ENCODE measurements at places on chromosomes 2 and 18.

GRCh38 chr2:130884013-130884412 is 47.3 kb downstream of the ARHGEF4 start:
- H3K4me1 ChIP-seq, result no peaks in the 10 kb centered on the region
- no peak overlapping the region for H3K27ac ChIP-seq
- H3K4me3 ChIP-seq, result no peak overlapping the region
- ATAC-seq, result no peak
- peaks cover 23% of the 10 kb centered on the region for H3K27me3 ChIP-seq

DNA sequence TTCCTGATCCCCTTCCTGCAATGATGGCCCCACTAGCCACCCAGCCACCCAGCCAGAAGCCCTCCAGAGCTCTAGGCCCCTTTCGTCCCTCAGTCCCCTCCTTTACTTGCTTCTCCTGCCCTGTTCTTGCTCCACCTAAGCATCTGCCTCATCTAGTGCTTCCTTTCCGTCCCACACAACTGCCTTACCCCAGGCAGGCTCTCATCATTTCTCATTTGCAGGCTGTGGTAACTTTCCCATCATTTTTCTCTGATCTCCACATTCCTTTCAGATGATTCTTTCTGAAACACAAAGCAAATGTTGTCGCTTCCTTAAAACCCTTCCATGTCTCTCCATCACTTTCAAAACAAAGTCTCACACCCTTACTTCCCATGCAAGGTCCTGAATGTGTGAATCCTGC is 459.8 kb downstream of the METTL4 start:
- H3K27ac ChIP-seq, result no peak overlapping the region
- ATAC-seq, result no peak

- peaks cover 12% of the 10 kb centered on the region for H3K4me1 ChIP-seq
- H3K36me3 ChIP-seq, result no peaks in the 10 kb centered on the region
- H3K27ac ChIP-seq, result no peak overlapping the region
- no peak overlapping the region for H3K4me3 ChIP-seq
Observed at GRCh38 chr2:206557321-206557720, 85.0 kb upstream of the FAM237A start.

GRCh38 chr18:45667056-45667736 is 51.9 kb downstream of the SLC14A2 start:
- H3K27me3 ChIP-seq, result no peaks in the 10 kb centered on the region
- H3K27ac ChIP-seq, result no peak overlapping the region
- ATAC-seq, result no peak
- no peak overlapping the region for H3K4me3 ChIP-seq

GRCh38 chr2:219517954-219518778 is 3.9 kb downstream of the ASIC4 start:
- no peaks in the 10 kb centered on the region for H3K36me3 ChIP-seq
- H3K27me3 ChIP-seq, result peaks cover 49% of the 10 kb centered on the region
- H3K4me1 ChIP-seq, result no peaks in the 10 kb centered on the region
- no peak for ATAC-seq
- no peak overlapping the region for H3K27ac ChIP-seq
- H3K4me3 ChIP-seq, result no peak overlapping the region

- no peaks in the 10 kb centered on the region for H3K27me3 ChIP-seq
- no peak overlapping the region for H3K27ac ChIP-seq
- no peaks in the 10 kb centered on the region for H3K36me3 ChIP-seq
- H3K4me1 ChIP-seq, result no peaks in the 10 kb centered on the region
Observed at GRCh38 chr18:10314066-10314465, 140.4 kb upstream of the APCDD1 start.

GRCh38 chr2:20093263-20094141 is 42.1 kb upstream of the LAPTM4A start:
- H3K27ac ChIP-seq, result no peak overlapping the region
- no peaks in the 10 kb centered on the region for H3K36me3 ChIP-seq
- no peak for ATAC-seq
- H3K27me3 ChIP-seq, result peaks cover 4% of the 10 kb centered on the region
- no peak overlapping the region for H3K4me3 ChIP-seq
- H3K4me1 ChIP-seq, result peaks cover 7% of the 10 kb centered on the region

DNA sequence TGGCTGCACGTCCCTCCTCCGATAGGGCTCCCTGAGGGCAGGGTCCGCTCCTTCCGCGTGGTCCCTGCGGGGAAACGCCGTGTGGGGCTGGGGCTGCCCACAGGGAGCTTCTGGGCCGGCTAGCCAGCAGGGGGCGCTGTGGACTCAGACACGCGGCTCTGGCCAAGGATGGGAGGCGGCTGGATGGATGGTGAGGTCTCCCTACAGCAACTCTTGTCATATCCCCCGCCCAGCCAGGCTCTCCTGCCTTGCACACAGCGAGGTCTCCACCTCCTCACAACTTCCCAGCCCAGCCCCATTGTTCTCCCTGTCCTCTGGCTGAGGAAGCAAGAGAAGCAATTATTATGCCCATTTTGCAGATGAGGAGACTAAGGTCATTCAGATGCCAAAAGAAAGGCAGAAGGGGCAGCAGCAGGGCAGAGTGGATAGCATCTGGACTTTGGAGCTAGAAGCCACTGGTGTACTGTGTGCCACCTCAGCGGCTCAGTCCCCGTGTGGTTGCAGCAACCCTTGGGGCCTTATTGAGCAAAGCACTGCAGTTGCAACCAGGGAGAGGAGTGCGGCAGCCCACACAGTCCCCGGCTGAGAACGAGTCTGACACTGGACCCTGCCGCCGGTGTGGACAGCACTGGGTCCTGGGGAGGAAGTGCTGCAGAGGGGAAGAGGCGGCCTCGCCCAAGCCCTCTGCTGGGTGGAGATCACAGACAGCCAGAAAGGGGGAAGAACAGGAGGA is 99.0 kb downstream of the ZFP36L2 start:
- peak; percentile 40 for ATAC-seq
- peaks cover 30% of the 10 kb centered on the region for H3K4me1 ChIP-seq
- peak overlapping the region; percentile 48 for H3K27ac ChIP-seq
- no peaks in the 10 kb centered on the region for H3K36me3 ChIP-seq

DNA sequence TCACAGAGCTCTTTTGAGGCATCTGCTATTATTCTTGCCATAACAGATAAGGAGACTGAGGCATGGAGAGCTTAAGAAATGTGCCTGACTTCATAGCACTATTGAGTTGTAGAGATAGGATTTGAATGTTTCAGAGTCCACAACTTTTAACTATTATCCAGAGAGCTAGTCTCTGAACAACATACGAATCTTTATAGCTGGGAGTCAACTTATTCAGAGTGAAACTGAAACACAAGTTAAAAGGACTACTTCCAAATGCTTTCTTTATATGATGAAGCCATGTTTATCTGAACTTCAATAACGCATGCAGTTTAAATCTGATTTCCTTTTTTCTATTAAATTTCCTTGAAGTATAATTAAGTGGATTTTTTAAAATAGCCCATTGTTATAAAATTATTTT is 268.8 kb downstream of the IKZF2 start:
- no peaks in the 10 kb centered on the region for H3K4me1 ChIP-seq
- ATAC-seq, result no peak

- no peak for ATAC-seq
- H3K4me1 ChIP-seq, result peaks cover 8% of the 10 kb centered on the region
- H3K27ac ChIP-seq, result no peak overlapping the region
- H3K4me3 ChIP-seq, result no peak overlapping the region
Observed at GRCh38 chr2:17591846-17592245, 51.4 kb downstream of the VSNL1 start.

GRCh38 chr2:18934886-18935285 is 345.5 kb upstream of the NT5C1B start:
- no peaks in the 10 kb centered on the region for H3K27me3 ChIP-seq
- no peaks in the 10 kb centered on the region for H3K4me1 ChIP-seq
- no peaks in the 10 kb centered on the region for H3K36me3 ChIP-seq

DNA sequence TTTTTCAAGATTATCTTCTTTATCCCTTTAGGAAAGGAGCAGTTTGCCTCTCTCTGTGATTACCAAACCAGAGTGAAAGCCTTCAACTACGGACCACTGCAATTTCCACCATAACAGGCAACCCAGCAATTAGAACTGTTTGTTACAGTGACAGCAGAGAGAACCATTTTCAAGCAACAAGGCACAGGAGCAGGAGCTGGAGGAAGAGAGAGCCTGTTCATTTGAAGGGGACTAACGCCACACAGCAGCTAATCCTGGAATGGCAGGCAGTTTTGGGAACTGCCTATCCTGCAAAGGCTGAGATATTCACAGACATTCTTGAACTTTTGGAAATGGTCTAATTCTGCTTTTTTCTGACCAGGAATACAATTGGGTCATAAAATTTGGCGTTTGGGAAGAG is 1541.9 kb upstream of the PIK3C3 start:
- no peak overlapping the region for H3K4me3 ChIP-seq
- H3K4me1 ChIP-seq, result no peaks in the 10 kb centered on the region
- H3K27ac ChIP-seq, result no peak overlapping the region
- ATAC-seq, result no peak

- H3K27me3 ChIP-seq, result peaks cover 12% of the 10 kb centered on the region
- no peak overlapping the region for H3K4me3 ChIP-seq
- ATAC-seq, result no peak
- no peaks in the 10 kb centered on the region for H3K36me3 ChIP-seq
Observed at GRCh38 chr2:236872015-236872414, 213.7 kb upstream of the COPS8 start.

DNA sequence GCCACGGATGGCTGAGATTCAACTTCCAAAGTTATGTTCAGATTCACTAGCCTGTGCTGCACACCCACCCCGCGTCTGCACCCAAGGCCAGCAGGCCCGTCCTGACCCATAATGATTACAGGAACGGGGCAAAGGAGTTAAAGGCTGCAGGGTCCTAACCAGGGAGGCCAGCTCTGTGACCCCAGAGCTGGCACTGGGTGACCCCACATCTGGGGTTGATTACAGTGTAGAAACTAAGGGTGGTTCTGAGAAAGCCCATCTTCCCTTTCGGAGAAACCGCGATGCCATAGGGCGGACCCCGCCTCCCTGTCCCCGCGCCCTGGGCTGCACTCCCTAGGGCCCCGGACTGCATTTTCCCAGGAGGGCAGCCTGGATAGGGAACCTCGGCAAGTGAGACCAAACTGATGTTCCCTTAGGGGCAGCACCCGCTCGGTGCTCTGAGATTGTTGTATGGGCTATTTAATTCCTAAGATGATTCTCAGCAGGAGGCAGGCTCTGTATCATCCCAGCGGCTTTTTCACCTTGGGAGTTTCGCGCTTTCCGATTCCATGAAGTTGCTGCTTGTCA is 2.2 kb upstream of the GPR148 start:
- H3K27ac ChIP-seq, result no peak overlapping the region
- H3K4me3 ChIP-seq, result peak overlapping the region; percentile 41
- H3K4me1 ChIP-seq, result peaks cover 22% of the 10 kb centered on the region

GRCh38 chr2:44716131-44716530 is 225.4 kb upstream of the SIX3 start:
- H3K36me3 ChIP-seq, result no peaks in the 10 kb centered on the region
- no peak overlapping the region for H3K27ac ChIP-seq
- H3K4me1 ChIP-seq, result no peaks in the 10 kb centered on the region
- no peaks in the 10 kb centered on the region for H3K27me3 ChIP-seq
- no peak overlapping the region for H3K4me3 ChIP-seq
- ATAC-seq, result no peak

DNA sequence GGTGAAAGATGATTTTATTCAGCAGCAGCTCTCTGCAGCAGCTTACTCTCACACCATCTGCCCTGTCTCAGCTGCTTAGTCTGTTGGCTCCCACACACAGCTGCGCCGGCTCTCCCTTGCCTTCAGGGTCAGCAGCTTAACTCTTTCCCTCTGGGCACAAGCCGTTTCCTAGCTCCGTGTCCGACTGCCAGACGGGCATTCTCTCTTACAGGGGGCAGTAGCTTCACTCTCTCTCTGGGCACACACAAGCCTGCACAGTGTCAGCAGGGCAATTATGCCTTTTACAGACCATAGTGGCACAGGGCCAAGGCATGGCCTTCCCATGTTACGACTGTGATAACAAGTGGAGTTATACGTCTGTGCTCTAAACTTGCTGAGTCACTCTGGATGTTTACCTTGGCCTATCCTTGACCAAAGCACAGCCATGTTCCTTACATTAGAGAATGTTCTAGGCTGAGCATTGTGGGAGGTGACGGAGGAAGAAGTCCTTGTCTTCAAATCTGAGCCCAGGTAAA is 31.7 kb downstream of the PCARE start:
- no peaks in the 10 kb centered on the region for H3K27me3 ChIP-seq
- H3K27ac ChIP-seq, result no peak overlapping the region
- ATAC-seq, result no peak
- H3K36me3 ChIP-seq, result peaks cover 11% of the 10 kb centered on the region
- H3K4me3 ChIP-seq, result no peak overlapping the region

- no peaks in the 10 kb centered on the region for H3K36me3 ChIP-seq
- H3K27ac ChIP-seq, result no peak overlapping the region
- no peaks in the 10 kb centered on the region for H3K4me1 ChIP-seq
- H3K4me3 ChIP-seq, result no peak overlapping the region
- ATAC-seq, result no peak
- no peaks in the 10 kb centered on the region for H3K27me3 ChIP-seq
Observed at GRCh38 chr2:72527424-72527823, 298.4 kb downstream of the EXOC6B start.

DNA sequence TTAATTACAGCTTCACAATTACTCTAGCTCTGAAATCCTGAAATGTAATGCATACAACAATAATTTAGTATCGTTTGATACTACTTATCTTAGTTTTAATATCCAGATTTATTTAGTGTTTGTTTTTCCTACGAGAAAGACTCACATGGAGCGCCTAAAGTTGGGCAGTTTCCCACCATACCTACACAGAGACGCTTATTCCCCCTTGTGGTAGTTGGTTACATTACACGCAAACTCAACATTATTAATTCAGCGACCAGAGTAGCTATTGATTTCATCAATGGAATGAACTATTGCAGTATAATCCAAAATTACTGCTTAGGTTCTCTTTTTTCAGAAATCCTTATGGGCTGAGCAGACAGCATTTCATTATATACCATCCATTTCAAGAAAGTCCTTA is 164.0 kb upstream of the REG3G start:
- H3K27ac ChIP-seq, result no peak overlapping the region
- ATAC-seq, result no peak
- H3K4me3 ChIP-seq, result no peak overlapping the region
- no peaks in the 10 kb centered on the region for H3K36me3 ChIP-seq

GRCh38 chr2:172094294-172095145 is 8.2 kb downstream of the DLX2 start:
- H3K4me1 ChIP-seq, result peaks cover 63% of the 10 kb centered on the region
- H3K27me3 ChIP-seq, result peaks cover 100% of the 10 kb centered on the region
- H3K4me3 ChIP-seq, result no peak overlapping the region

- H3K27ac ChIP-seq, result no peak overlapping the region
- peaks cover 77% of the 10 kb centered on the region for H3K36me3 ChIP-seq
- H3K4me1 ChIP-seq, result no peaks in the 10 kb centered on the region
Observed at GRCh38 chr2:10591207-10591606, 98.6 kb downstream of the NOL10 start.
